ENCODE measurements at places on chromosomes 4 and X. TPM values are rescaled to one million over a fixed set of nuclear protein-coding genes. Genes with fewer than 3 reads are reported as not detected.

GRCh38 chr4:62517716-62518115 is 1317.6 kb downstream of the ADGRL3 start:
- no peak for DNase-seq

DNA sequence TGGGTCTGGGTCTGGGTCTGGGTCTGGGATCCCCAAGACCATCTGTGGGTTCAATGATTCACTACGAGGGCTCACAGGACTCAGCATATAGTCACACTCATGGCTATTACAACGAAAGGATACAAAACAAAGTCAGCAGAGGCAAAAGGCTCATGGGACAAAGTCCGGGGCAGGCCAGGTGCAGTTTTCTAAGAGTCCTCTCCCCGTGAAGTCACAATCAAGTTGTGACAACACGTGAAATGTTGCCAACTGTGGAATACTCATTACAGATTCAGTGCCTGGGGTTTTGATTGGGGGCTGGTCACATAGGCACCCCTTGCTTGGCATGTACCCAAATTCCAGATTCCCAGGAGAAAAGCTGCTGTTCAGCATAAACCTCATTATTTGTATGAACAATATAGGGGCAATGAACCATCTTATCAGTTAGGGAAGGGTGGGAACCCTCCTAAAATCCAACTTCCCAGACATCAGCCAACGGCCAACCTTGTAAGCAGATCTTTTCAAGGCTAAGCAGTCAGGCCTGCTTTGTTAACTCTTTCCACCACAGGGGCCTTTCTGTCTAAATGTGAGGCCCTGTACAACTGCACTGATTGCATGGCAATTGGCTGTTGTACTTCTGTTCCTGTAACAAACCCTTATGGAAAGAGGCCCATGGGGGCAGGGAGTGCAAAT is 58.2 kb upstream of the DIPK2B start:
- no peak for DNase-seq

GRCh38 chrX:2457289-2458133 is 43.3 kb downstream of the DHRSX start:
- no peak for DNase-seq

DNA sequence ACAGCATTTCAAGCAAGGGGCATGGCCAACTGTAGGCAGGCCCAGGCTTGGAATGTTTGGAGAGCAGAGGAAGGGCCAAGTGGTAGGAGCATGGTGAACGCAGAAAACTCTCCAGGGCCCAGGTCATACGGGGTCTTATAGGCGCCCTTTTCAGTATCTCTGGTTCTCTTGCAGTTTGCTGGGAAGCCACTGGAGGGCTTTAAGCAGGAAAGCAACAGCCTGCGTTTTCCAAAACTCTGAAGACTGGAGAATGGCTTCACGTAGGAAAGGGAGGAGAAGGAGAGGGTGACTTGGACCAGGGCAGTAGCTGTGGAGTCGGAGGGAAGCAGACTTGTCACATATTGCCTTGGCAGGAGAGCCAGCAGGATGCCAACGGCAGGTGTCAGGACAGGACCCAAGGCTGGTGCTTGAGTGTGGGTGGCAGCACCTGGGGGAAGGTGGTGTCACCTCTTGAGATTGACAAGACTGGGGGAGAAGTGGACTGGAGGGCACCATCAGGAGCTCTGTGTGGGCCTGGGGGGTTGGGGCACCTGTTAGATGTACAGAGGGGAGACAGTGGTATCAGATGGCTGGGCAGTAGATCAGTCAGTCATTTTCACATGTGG is 21.9 kb downstream of the TKTL1 start:
- DNase-seq, result no peak

GRCh38 chr4:108596344-108596743 is 24.0 kb upstream of the RPL34 start:
- no peak for DNase-seq

DNA sequence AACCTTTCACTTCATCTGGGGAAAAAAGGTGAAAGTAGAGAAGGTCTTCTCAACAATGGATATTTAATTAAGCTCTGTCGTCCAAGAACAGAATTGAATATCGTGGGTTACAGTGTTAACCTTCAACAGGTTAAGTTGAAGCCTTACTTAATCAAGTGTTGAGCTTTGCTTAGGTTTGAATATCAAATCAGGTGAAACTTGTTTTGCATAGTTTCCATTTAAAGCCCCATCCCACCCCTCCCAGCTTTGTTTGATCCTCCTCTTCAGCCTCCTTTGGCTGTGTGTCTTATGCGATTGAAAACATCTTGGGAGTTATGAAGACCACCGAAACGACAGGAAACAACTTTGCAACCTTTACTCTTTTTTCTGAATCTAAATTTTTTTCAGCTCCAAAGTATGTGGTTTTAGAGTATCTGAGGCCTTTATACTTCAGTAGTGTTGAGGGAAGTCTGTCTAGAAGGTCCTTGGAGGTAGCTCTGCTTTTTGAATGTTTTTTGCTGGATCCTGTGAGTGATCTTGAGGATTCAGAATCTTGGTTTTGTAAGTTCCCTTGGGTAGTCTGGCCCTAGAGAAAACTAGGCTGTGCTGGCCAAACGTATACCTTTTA is 39.1 kb downstream of the MCUB start:
- no peak for DNase-seq

DNA sequence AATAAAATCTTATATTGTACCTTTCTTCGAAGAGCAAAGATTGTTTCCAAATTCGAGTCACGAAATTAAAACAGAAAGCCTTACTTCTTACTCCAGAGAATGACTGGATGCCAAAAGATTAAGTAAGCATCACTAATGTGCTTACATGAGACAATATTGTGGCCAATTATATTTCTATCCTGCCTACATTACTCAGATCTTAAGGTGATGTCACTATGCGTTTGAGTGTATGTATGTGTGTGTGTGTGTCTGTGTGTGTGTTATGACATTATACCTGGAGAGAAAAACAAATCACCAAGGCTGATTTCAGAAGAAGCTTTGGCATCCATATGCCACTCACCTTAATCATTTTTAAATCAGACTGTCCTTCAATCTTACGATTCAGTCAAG is 556.3 kb downstream of the PPARGC1A start:
- DNase-seq, result no peak

- no peak for DNase-seq
These were observed 75.5 kb downstream of the NYX start for GRCh38 chrX:41522671-41523070.

DNA sequence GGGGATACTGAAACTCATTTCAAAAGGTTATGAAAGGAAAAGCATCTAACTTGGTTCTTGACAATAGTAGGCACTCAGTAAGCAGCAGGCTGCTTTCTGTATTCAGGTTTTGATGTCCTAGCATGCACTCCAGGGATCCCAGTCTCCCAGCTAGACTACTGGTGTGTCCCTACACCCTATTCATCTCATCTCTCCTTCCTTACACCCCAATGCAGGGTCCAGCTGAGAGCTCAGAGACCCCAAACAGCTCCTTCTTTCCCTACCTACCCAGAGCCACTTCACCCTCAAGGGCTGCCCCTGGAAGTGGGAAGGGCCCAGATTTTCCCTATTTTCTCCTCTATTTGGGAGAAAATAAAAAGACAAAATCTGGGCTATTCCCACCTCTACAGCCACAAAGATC is 1.6 kb upstream of the EFNB1 start:
- no peak for DNase-seq

The FHIP1A gene
- 18.5 TPM for total RNA-seq

The GPR82 gene
- 0.22 TPM for total RNA-seq

DNA sequence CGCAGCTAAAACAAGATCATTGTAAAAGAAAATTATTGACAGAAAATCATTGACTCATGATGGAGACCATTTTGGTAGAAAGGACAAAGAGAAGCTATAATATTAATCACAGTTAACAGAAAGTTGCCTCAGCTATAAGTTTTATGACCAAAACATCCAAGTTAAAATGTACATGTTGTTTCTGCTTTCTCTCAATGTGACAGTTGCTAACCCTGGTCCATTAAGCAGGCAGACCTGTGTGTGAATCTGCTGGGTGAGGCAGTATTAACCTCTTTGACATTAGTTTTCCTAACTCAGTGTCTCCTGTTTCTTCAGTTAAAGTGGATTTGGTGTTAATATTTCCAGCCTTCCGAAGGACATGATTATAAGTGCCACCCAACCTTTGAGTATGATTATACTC is 94.8 kb upstream of the DCLK2 start:
- DNase-seq, result no peak

DNA sequence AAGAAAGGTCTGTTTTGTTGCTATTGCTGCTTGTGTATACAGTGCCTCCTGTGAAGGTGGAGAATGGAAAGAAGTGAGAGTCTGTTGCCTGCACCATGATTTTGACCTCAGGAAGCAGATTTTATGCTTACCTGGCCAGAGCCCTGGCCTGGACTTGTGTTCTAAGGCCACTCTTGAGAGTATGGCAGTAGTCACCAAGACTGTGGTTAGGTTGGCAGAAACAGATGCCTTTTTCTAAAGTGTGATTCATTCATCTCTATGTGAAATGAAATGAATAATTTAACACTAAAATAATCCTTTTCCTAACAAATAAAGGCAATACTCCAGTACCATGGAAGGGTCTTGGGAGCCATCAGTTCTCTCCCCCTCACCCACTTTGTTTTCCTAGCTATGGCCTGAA is 161.8 kb downstream of the DCLK2 start:
- no peak for DNase-seq

- no peak for DNase-seq
These were observed 115.1 kb downstream of the SPANXA1 start for GRCh38 chrX:141469469-141469868.

DNA sequence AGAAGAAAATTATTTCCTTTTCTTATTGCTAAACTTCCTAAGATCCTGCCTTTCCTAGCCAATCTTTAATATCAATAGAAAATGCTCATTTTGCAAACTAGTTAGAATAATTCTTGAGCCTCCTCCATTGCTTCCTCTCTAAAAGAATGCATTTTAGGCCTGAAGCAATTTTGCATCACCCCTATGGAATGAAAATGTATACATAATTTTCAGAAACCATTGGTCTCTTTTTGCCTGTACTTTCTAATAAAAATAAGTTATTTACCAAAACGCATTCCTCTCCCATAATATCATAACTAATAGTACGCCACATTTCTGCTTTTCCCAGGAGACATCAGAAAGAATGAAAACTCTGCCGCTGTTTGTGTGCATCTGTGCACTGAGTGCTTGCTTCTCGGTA is 1.7 kb downstream of the MUC7 start:
- no peak for DNase-seq

The MEPE gene
- not detected for total RNA-seq

The PPEF2 gene
- not detected for total RNA-seq

DNA sequence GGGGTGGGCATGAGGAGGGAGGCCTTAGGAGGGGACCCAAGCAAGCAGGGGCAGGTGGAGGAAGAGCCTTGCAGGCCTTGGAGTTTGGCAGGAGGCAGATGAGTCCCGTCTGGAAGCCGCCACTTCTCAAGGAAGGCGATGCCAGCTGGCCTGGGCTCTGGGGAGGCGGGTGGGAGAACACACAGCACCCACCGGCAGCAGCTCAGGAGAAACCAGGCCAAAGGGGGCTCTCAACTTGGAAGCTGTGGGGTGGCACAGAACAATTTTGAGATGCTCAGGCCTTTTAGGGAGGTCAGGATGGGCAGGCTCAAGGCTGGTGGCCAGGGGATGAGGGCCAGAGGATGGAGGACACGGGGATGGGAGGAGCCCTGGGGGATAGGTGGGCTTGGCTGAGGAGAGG is 11.6 kb upstream of the DUSP9 start:
- DNase-seq, result no peak

The HPSE gene
- total RNA-seq, result 1.8 TPM

DNA sequence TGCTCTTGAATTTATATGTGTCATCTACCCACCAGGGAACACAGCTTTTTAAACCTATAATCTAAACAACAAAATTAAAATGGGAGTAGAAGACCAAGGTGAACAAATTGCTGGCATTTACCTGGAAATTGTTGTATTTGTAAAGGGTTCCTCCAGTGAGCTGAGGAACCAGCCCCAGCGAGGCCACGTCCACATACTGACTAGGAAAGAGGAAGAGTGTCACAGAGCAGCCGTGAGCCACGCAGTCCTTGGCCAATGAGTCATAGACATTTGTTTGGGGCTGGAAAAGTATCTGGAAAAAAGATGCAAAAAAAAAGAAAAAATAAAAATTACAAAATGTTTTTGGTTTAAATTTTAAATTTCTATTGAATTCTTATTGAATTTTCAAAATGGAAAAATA is 58.7 kb downstream of the METTL14 start:
- no peak for DNase-seq

GRCh38 chr4:8200302-8200975 is 1.3 kb downstream of the SH3TC1 start:
- DNase-seq, result peak; percentile 92

DNA sequence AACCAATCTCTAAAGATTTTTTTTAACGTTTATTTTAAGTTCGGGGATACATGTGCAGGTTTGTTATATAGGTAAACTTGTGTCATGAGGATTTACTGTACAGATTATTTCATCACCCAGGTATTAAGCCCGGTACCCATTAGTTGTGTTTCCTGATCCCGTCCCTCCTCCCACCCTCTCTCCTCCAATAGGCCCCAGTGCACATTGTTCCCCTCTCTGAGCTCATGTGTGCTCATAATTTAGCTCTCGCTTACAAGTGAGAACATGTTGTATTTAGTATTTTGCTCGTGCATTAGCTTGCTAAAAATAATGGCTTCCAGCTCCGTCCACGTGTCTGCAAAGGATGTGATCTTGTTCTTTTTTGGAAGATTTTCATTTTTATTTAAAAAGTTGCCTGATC is 2309.4 kb upstream of the AGA start:
- DNase-seq, result no peak

DNA sequence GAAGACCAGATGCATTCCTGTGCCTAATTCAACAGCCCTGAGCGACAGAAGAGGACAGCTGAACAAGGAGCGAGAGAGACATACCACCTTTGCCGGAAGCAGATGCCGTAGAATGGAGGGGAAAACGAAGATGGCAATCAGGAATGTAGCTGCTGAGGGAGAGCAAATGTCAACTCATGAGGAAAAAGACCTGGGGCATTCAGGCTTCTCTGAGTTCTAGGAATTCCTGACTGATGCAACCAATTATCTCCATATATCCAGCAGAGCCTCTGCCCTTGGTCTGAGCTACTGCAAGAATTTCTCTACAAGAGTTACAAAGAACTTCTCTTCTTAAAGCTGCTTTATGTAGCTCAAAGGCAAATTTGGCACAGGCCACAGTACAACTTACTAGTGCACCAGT is 40.5 kb upstream of the INPP4B start:
- no peak for DNase-seq

The UGDH gene
- 16.6 TPM for total RNA-seq

The ANOS1 gene
- total RNA-seq, result 4.9 TPM

GRCh38 chr4:7135389-7135746 is 57.0 kb upstream of the SORCS2 start:
- peak; percentile 57 for DNase-seq

The MGST2 gene
- 101 TPM for total RNA-seq

The RNF150 gene
- 56.1 TPM for total RNA-seq
